ENCODE measurements at places on chromosomes 6 and 20.

DNA sequence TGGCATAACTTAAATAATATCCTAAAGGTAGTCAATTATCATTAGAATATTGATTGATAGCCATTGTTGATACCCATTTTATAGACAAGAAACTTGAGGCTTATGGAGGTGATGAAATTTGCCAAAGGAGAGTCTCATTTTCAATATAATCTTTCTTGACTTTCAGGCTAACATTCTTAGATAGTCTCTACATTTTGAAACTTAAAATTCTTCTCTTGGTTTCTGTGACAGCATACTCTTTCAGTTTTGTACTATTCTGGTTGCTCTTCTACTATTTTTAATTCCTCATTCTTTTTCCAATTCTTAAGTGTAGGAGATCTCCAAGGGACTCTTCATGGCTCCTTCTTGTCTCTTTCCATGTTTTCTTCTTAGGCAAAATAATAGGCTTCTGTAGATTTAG, 3.7 kb upstream of the SH3BGRL2 start:
- no peak for DNase-seq

GRCh38 chr6:17940151-17940792, 47.2 kb downstream of the KIF13A start:
- no peak for DNase-seq

DNA sequence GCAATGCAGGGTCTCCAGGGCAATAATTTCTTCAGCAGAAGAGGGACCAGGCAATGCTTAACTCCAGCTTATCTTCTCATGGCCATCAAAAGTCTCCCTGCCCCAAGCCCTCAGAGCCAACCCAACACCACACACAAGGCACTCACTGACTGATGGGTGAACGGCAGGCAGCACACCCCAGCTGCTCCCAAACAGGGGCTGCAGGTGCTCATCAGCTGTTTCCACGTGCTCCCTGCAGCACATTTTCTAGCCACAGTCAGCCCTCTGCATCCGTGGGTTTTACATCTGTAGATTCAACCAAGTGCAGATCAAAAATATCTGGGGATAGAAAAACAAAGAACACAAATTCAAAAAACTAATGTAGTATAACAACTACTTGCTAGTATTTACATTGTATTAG, 4.0 kb upstream of the GABRR1 start:
- no peak for DNase-seq

DNA sequence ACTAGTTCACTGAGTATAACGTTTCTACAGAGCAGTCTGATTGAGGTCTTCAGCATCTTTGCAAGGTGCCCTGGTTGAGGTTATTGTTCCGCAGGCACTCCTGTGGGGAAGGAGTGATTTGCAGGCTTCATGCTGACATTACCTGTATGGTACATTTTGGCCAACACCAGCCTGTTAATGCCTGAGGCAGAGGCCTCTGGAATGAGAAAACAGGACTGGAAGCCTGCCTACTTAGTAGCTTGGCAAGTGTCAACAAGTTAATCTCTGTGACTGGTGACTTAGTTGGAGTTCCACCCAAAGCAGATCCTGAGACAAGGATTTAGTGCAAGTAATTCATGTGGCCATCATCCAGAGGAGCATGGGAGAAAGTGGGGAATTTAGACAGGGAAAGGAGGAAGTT, 24.6 kb downstream of the MAS1 start:
- no peak for DNase-seq

- DNase-seq, result no peak
Observed at GRCh38 chr20:3923818-3924217, 34.6 kb downstream of the PANK2 start.

GRCh38 chr20:43379239-43379917, 78.3 kb upstream of the SRSF6 start:
- DNase-seq, result no peak

DNA sequence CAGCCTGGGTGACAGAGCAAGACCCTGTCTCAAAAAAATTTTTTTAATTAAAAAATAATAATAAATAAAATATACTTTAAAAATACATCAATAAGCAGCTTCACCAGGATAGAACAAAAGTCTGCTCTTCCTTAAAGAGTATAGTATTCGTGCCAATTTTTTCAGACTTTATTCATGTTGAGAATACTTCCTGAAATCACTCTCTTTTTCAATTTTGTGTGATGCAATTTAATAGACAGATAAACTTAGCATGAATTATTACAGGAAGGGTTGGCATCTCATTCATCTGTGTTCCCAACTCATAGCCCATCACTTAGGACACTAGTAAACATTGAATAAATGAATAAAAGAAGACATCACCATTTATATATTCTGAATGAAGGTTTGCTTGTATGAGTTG, 52.4 kb downstream of the IPCEF1 start:
- DNase-seq, result no peak

Data from effector CD8-positive, alpha-beta T cell (primary cell).